Stromal cell of bone marrow (primary cell): ENCODE measurements at places on chromosomes 5 and 9.
A peak's percentile ranks its signal among the peaks of the same experiment; 100 is the strongest.

DNA sequence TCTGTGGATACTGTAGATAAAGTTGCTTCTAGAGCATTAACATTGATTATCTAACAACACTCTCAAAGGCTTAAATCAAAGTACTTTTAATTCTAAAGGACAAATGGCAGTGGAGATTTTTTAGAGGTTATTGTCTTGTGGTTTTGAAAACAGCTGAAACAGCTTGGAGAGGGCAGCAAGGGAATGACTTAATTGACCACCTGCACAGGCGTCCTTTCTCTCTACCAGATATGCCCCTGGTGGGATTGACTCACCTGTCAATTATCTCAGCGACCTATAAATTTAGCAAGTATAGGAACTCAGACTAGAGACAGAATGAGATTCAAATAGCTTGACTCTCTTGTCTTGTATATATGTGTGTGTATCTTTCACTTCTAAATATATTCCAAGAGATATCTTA, 13.5 kb downstream of the ARL14EPL start:
- DNase-seq: no peak

- no peak for DNase-seq
These were observed 335.1 kb upstream of the PIK3R1 start for GRCh38 chr5:67880511-67880805.

GRCh38 chr5:137501846-137502406, 2.8 kb upstream of the SPOCK1 start:
- DNase-seq: no peak

DNA sequence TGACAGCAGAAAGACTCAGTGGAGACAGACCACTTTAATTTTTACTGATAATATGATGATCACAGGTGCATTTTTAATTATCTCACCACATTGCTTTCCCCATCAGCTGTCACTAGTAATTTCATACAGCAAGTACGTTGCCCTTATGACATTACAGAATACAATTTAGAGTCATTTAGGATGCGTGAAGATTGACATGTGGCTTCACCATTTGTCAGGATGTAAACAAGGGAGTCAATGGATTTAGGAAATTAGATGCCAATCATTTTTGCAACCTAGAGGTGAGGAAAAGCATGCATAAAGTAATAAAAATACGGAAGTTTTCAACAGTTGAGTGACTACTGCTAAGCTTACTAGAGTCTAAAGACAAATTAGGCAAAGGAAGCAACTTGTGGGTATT, 1129.6 kb downstream of the PTPRD start:
- DNase-seq: no peak

DNA sequence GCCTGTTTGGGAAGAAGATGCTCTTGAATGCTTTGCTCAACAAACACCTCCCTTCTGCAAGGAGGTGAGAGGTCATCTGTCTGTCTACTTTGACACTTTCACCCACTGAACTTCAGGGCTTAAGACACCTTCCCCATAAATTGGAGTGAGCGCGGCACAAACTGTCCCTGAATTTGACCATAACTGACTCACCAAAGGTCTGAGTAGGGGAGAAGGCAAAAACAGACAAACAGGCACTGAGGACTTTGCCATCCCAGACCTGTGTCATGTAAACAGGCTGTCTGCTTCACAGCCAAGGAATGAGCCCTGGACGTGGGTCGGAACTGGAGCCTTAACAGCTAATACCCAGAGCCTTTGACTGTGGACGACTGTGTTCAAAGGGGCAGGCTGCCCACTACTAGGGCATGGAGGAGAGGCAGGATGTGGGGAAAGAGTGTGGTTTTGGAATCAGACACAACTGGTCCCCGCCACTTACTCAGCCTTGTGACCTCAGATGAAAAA, 320.9 kb upstream of the KLF4 start:
- no peak for DNase-seq

- no peak for DNase-seq
These were observed 41.1 kb upstream of the ERCC6L2 start for GRCh38 chr9:95834281-95834907.

GRCh38 chr5:52895572-52896413, 93.4 kb upstream of the ITGA2 start:
- DNase-seq: no peak

DNA sequence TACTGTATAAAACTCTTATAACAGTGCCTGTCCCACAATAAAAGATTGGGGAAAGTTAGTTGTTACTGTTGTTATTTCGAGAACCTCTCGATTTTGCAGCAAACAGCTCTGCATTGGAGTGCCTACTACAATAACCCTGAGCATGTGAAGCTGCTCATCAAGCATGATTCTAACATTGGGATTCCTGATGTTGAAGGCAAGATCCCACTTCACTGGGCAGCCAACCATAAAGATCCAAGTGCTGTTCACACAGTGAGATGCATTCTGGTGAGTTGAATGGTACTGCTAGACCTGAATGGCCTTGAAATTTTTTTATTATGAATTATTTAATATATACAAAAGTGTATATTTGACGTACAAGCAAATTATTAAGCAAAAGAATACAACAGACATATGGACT, 123.2 kb downstream of the TEX10 start:
- DNase-seq: no peak

DNA sequence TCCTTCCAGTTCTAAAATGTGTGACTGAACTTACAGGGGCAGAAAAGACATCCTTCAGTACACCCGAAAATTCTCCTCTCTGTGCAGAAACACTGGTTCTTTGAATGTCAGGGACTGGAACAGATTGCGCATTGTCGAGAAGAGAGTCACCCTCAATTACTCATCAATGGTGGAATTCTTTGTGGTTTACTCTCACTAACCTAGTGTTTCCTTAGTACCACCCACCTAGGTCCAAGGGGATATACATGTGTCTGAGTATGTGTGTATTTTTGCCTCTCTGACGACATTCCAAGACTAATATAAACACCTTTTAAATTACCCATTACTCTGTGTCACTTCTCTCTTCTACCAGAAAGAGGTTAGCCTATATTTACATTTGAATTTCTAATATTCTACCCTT, 660.8 kb downstream of the TLE1 start:
- DNase-seq: peak; percentile 79

DNA sequence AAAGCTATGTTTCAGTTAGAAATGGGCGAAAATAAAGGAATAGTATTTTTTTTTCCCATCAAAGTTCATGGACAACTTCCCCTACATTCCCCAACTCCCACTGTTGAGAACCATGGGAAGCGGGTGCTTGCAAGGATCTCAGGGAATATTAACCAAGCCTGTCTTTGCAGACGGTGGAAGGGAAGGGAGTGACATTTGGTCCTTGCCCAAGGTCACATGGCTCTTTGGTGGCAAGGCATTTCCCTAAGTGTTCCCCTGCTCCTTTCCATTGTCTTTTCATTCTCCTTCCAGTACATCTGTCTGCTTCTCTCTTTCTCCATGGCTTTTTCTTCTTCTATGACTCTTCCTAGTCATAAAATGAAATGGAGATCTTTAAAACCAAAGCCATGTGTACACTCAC, 19.0 kb downstream of the C9orf57 start:
- no peak for DNase-seq

DNA sequence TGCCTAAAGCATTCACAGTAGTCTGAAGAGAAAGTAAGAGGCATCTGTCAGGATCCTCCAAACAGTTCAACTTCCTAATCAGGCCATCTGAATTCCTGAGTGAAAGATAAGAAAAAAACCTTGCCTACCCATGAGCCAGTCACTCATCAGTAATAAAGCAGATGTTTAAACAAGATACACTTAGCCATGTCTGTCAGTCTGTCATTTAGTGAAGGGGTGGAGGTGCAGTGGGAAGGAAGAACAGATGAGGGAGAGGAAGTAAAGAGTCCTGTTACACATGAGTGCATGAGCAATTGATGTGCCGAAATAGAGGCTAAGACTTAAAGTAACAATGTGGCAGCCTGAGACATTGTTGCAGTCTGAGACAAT, 29.9 kb upstream of the DMRTA1 start:
- DNase-seq: no peak

- DNase-seq: no peak
These were observed 512.2 kb upstream of the TNC start for GRCh38 chr9:115629879-115630840.

DNA sequence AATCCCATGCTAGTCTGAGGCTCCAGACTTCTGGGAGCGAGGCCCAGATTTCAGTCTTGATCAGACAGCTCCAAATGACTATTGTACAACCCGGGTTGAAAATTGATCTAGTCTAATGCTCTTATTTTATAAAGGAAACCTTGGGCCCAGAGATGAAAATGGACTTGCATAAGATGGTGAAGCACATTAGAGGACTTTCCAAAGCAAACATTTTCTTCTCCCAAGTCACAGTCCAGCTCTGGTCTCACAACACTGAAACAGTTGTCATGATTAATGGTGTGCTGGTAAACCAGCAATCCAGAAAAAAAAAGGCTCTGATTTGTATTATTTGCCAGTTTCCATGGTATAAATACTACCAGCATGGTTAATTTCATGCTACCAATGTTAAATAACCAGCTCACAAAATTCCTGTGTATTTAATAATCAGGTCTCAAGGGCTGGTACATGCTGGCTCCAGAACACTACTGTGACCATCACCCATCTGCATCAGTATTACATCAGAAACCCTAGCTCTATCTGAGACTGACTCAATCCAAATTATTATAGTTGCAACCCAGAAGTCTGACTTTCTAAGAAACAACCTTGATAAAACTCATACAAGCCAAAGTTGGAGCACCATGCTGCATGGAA, 32.5 kb upstream of the ABLIM3 start:
- DNase-seq: peak; percentile 80
